ENCODE measurements at places on chromosomes 3 and 15.

GRCh38 chr3:170558427-170558826 lies 27.4 kb downstream of the SLC7A14 start:
- no peak for DNase-seq

DNA sequence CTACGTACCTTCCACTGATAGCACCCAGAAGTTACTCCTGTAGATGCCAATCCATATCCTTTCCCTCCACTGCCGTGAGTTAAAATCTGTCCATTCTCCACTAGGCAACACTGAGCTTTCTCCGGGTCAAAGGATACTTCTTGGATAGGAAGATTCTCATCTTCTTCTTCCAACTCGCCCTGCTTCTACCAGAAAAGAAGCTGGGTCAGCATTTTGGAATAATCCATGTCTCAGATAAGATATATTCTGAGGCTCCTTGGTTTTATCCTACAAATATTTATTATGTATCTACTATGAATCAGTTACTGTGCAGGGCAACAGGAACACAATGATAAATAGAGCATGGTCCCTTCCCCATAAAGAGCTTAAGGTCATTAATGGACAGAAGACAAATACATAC lies 89.2 kb downstream of the FBXL22 start:
- no peak for DNase-seq

DNA sequence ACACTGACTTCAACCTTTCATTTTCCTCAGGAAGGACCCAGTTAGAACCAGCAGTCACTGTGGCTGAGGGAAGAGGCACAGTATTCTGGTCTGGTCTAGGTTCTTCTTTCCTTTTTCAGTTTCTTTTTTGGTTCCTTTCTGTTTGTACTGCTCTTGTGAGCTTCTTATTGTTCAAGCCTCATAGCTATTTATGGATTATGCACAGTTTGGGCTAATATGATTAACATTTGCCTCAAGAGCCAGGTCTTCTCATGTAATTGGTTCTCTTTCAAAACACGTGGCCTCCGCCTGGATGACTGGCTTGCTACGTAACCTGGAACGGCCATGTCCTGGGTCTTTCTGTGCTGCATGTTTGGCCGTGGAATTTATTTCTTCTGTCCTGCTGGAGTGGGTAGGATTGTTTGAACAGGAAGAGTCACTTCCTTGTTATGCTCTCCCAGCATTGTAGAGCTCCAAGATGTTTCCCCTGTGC lies 43.3 kb downstream of the RBMS3 start:
- DNase-seq = no peak

DNA sequence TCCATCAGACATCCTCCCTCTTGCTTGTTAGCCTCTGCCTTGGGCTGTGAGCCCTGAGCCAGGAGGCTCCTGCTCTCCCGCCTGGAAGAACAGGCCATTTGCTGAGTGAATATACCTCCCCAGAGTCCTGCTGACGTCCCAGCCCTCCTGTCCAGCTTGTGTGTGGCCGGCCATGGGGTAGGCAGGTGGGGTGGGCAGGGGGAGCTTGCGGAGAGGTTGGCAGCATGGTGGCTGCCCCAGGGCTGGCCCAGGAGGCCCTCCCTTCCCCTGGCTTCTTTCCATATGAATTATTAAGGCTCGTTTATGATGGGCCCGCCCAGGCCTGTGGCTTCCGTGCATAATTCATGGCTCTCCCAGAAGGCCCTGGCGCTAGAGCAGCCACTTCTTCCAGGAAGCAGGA lies 18.7 kb downstream of the CACNA2D2 start:
- DNase-seq = no peak

- peak; percentile 21 for DNase-seq
Measured at GRCh38 chr3:160478338-160478737, 28.8 kb upstream of the TRIM59 start.

DNA sequence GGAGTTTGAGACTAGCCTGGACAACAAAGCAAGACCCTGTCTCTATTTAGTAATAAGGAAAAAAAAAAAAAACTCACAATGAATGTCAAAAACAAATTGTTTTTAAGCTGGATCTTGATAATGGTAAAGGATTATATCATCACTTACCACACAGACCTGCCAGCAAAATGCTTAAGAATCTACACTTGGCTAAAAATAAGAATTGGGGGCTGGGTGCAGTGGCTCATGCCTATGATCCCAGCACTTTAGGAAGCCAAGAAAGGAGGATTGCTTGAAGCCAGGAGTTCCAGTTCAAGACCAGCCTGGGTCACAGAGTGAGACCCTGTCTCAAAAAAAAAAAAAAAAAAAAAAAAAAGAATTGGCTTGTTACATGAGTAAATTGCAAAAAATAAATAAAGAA lies 31.0 kb downstream of the ACAP2 start:
- no peak for DNase-seq

- no peak for DNase-seq
Measured at GRCh38 chr3:99720985-99721632, 82.7 kb downstream of the COL8A1 start.

DNA sequence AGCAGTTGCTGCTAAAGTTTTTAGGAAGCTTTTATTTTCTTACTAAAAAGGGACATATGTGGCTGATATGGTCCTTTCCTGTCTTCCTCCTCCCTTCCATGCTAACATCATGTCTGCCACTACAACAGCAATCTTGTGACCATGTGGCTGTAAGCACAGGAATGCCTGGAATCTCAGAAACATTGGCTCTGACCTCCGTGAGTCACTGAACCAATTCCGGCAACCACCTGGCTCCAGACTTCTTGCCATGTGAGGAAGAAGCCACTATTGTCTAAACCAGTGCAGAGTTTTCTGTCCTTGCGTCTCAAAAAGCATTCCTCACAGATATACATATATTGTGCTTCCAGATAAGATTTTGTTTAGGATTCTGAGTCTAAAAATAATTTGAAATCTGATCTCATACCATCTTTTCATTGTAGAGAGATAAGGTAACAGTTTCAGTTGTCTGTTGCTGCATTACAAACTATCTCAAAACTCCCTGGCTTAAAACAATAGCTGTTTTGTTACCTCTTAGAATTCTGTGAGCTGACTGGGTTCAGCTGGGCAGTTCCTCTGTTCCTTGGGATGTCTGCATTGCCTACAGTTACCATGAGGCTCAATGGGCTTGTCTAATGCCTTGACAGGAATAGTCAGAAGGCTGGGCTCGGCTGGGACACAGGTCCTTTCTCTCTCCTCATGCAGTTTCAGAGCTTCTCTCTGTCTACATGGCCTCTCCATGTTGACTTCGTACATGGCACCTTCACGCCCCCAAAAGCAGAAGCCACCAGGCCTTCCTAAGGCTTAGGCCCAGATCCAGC lies 77.3 kb upstream of the MAGI1 start:
- DNase-seq = peak; percentile 89

GRCh38 chr3:177931346-177931745 lies 604.9 kb upstream of the KCNMB2 start:
- DNase-seq = no peak

DNA sequence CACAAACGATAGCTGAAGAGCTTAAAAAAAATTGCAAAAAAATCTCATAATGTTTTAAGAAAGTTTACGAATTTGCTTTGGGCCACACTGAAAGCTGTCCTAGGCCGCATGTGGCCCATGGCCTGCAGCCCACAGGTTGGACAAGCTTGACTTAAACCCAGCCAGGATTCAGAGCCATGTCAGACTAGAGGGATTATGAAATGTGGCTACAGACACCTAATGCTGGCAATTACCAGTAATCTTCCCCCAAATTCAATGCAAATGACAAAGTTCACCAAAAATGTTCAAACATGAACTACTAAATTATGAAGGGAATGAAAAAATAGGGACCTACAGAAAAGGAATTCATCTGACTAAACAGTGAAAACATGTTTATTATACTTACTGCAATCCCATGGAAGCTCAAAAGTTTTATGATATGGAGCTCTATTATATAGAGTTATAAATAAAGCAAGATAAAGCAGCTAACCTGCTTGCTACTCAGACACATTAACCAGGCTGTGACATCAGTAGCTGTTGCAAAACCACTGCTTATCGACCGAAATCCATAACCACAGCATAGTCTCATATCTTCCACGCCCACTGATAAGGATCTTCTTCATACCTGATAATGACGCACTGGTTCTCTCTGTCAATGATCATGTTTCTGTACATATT lies 49.2 kb downstream of the LDHAL6B start:
- DNase-seq = no peak

GRCh38 chr3:111998636-111999483 lies at the start of gene TAGLN3:
Gene TAGLN3 (plus strand): TSS chr3:111998922. CDS start chr3:111999423, 501 bp downstream.
- no peak for DNase-seq

DNA sequence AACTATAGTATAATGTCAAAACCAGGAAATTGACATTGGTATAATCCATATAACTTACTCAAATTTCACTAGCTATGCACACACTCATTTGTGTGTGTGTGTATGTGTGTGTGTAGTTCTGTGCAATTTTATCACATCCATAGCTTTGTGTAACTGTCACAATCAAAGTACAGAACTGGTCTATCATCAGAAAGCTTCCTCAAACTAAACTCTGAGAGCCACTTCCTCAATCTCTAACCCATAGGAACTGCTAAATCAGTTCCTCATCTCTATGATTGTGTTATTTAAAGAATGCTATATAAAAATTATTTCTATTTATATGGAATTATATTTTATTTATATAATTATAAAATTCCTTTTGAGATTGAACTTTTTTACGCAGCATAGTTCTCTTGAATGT lies 18.1 kb downstream of the LNP1 start:
- no peak for DNase-seq

GRCh38 chr3:120302361-120302760 lies 17.3 kb upstream of the GPR156 start:
- no peak for DNase-seq

DNA sequence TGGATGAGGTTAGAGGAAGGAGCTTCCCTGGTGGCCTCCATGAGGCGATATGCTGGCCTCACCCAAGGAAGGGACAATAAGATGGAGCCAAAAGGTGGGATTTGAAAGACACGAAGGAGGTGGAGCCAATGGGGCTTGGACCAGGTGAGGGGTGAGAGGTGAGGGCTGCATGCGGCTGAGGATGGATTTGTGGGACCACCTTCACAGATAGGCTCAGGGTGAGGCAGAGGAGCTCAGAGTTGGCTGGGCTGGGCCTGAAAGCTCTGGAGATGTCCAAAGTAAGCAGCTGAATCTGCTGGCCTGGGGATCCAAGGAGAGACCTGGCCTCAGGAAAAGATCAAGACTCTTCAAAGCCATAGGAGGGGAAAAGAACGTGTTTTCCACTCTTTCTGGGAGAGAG lies 49.8 kb downstream of the EXOG start:
- DNase-seq = no peak

GRCh38 chr3:138937690-138938055 lies 9.3 kb downstream of the FOXL2 start:
- no peak for DNase-seq
